NCI-H460 (cell line): ENCODE measurements at places on chromosomes 11 and 22.

DNA sequence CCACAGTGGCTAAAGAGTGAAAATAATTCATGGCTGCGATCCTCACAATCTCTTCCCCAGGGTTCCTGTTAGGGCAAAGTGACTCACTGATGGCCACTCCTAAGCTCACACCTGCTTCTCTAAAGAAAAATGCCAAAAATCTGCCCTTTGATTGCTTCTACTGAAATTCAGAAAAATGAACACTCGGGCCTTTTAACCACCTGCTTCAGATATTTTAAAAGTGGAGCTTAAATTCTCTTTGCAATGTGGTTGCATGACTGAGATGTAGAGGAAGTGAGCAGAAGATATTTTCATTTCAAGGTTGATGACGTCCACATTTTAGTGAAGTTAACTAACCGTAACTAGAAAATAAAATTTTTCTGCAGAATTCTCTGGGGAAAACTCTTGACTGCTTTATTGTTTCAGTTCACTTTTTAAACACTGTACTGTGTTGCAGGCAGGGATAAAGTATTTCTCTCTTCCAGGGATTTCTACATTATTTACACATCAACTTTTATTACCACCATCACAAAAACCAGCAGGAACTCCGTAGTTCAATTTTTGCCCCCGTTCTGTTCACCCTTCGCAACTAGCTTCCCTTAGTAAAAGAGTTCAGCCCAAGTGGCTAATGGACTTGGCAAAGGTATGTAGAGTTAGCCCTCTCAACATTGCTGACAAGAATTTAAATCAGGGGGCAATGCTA is 8.5 kb downstream of the RAB30 start:
- no peak for DNase-seq

DNA sequence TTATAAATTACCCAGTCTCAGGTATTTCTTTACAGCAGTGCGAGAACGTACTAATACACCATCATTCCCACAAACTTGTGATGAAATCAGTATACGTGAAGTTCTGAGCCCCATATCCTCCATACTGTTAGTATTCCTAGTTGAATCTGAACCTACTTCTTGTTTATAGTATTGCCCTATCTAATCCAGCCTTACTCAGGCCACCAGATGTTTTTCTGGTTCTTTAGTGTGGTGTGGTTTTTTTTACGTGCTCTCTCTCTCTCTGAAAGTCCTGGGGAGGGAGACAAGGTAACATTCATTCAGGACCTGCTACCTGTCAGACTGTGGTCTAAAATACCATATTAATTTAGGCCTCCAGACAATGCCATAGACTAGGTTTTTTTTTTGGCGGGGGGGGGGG is 47.6 kb upstream of the TEAD1 start:
- DNase-seq, result no peak

DNA sequence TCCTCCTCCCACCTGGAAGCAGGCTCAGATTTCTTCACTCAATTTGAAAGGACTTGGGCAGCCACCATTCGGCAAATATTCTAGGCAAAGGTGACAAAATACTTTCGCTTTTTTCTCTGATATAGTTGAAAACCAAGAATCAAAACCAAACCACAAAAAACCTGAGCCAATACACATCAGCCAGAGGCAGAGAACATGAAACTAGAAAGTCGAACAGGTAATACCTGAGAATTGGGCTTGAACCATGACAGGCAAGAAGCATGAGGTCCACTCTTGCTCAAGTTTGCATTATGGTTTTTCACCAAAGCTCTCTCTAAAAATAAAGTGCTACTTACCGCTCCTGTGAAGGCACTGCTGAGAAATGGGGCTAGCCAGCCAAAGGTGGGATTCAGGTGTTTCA is 26.2 kb upstream of the LDLRAD3 start:
- DNase-seq, result no peak

DNA sequence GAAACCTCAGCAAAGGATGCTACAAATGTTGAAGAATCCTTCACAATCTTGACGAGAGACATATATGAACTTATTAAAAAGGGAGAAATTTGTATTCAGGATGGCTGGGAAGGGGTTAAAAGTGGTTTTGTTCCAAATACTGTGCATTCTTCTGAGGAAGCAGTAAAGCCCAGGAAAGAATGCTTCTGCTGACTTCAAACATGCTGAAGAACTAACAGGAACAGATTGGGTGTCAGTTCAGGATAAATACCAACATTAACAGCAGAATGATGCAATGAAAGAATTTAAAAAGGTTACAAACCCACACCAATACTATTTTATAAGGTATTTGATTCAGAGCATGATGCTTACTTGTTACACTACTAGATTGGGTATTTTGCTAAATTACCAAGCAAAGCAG is 33.9 kb downstream of the RAB39A start:
- DNase-seq, result no peak

GRCh38 chr11:65539744-65540289 is 14.9 kb downstream of the SCYL1 start:
- DNase-seq, result no peak
